ENCODE measurements at places on chromosomes 4 and X.

DNA sequence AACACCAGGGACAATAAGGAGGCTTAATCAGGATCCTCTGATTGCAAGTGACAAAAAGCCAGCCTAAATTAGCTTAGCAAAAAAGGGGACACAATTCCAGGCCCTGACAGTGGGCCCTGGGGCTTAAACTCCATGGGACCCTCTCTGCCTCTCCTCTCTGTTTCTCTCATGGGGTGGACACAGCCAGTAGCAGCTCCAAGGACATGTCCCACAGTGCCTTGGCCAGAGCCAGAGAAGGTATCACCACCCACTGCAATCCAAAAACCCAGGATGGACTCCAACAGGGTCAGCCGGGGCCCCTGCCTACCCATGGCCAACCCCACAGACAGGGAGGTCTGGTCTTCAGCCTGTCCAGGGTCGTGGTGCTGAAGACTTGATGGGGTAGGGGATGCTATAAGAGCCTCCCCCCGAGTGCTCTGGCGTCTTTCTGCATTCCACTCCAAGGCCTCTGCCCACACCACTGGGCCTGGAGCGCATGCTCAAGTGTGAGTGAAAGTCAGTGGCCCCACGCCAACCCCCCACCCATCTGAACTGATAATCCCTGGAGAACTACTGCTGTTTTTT, 19.7 kb upstream of the PPP2R2C start:
- no peak for DNase-seq

DNA sequence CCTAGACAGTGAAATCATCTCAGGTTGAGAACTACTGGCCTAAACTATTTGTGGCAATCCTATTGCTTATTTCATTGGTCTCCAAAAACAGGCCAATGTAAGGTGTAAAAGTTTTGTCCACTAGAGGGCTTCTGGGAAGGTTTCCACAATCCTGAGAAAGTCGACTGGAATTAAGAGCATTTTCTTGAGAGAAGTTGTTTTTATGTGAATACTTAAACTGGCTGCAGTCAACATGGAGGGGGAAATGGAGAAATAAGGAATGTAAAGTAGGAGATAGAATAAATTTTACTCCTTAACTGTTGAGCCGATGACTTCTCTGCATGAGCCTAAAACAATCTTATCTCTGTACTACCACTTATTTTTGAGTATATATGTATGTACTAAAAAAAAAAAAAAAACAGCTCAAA, 11.0 kb upstream of the EIF4E start:
- no peak for DNase-seq

GRCh38 chr4:184416913-184417734, 57.2 kb downstream of the IRF2 start:
- peak; percentile 46 for DNase-seq

DNA sequence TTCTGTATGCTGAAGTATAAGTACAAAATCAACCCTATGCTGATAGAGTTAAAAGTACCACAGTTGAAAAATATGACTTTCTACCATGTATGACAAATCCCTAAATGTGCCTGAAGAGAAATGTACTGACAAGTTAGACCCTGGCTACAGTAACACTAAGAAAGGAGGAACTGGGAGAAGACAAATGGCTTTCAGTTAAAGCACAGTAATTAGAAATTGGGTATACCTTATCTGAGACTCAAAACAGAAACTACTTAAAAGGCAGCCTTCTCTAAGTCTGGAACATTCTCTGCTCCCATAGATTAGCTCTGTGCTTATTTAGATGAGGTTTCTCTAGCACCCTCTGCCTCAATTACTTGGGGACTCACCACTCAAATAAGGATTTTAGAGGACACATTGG, 189.1 kb downstream of the GPC3 start:
- no peak for DNase-seq

- DNase-seq: no peak
Observed at GRCh38 chr4:144399927-144400326, 246.0 kb upstream of the HHIP start.

GRCh38 chrX:120308558-120308957, 2.7 kb downstream of the TMEM255A start:
- no peak for DNase-seq

- DNase-seq: no peak
Observed at GRCh38 chr4:11720292-11720691, 291.6 kb upstream of the HS3ST1 start.

DNA sequence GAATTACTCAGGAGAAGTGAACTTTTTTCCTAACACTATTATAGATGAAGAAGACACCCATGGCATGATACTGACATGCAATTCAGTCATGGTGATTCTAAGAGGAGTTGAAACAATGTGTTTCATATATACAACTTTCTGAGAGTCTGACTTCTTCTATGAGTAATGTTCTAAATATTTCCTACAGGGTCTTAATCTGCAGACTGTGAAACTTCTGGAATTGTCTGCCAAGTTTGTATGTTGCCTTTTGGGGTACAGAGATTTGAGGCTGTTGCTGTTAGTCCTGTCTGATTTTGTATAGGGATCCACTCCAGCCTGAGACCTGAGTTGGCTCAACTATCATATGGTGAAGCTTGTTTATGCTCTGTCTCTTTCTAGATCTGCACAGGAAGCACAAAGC, 160.6 kb upstream of the GATB start:
- no peak for DNase-seq

- no peak for DNase-seq
Observed at GRCh38 chr4:172725581-172725980, 443.0 kb upstream of the GALNT7 start.

- no peak for DNase-seq
Observed at GRCh38 chr4:2243681-2244380, 1.9 kb upstream of the HAUS3 start.

DNA sequence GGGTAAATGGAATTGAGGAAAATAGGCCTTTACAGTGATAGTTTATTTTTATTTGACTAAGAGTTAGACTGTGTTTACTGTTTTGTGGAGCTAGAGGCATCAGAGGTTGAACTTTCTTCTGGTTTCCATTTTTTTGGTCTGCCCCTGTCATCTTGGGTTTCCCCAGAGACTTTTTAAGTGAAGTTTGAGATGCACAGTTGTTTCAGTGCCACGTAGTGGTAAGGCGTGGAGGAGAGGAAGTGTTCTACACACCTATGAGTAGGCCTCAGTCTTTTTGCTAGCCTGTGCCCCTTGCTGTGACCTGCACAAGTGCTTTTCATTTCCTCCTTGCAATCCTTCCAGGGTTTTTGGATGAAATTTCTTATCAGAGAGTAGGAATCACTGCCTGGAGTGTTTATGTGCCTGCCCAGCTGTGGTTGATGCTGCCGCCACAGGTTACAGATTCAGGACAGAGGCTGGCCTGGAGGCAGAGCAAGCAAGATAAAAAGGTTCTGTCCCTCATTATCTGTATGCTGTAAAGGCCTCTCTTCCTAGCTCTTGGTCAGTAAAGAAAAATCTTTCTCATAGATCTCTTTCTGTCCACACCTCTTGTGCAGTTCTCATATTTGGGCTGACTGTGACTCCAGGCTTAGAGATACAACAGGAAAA, 12.5 kb upstream of the HSFX4 start:
- no peak for DNase-seq

GRCh38 chrX:70332600-70332999, 42.7 kb downstream of the KIF4A start:
- no peak for DNase-seq

DNA sequence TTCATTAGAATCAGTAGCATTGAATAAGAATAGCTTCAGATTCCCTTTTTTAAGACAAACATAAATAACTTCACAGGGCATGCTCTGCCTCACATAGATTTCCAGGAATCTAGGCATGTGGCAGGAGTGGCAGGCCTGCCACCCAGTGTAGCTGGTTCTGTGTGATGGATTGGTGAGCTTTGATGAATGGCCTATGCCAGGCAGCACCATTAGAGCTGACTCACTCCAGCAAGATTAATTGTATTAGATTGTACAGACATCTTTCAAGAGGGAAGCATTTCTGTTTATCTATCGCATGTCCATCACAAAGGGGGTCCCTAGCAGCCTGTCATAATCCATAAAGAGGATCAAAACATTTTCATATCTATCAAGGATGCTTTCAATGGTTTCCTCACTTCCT, 71.9 kb downstream of the NAA11 start:
- no peak for DNase-seq

DNA sequence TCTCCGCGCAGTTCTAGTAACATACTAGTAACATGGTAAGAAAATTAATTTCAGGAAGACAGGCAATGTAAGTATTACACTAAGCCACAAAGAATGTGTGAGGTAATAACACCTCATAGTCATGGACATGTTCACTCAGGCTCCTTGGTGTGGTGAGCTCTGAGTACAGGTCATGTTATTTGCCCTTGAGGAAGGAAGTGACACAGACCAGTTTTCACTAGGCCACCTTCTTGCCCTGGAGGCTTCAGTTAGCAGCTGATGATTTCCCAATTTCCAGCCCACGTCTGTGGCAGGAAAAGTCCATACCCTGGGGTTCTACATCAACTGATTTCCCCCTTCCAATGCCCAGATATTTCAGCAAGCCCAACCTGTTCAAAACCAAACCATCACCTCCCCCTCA, 6.7 kb downstream of the APOO start:
- no peak for DNase-seq

- DNase-seq: no peak
Observed at GRCh38 chr4:48380583-48381167, 39.3 kb downstream of the SLAIN2 start.

- no peak for DNase-seq
Observed at GRCh38 chr4:6368096-6368495, 98.4 kb downstream of the WFS1 start.

- DNase-seq: no peak
Observed at GRCh38 chr4:25096981-25097443, 63.2 kb downstream of the SEPSECS start.

DNA sequence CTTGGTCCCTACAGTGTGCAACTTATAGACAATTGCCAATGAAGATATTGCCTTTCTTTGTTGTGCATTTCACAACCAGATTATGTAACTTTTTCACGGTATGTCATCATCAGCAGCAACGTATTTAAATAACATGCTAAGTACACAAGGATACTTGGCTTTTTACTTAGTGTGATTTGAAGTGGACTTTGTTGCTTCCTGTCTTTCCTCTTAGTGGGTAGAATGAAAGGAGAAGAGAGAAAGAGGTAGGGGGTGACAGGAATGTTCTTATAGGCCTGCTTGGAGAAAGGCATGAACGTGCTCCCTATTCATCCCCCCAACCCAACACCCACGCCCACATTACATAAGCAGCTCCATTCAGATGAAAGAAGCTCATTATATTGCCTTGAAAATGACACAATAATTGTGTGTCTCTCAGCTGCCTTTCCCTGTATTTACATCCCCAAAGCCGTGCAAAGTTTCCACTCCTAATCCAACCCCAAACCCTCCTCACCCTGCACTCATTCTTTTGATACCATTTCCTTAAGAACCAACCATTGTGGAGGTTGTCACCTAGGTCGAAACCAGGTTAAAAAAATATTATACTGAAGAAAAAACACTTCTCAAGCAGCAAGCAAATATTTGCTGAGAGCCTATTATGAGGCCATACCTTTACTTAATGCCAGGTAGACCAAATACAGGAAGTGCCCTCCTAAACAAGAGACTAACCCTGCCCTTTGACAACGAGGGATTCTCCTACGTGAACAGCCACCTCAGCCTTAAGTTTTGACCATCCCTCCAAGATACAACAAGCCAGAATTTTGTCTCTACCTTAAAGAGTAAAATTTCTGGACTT, 25.2 kb upstream of the GK start:
- DNase-seq: no peak

DNA sequence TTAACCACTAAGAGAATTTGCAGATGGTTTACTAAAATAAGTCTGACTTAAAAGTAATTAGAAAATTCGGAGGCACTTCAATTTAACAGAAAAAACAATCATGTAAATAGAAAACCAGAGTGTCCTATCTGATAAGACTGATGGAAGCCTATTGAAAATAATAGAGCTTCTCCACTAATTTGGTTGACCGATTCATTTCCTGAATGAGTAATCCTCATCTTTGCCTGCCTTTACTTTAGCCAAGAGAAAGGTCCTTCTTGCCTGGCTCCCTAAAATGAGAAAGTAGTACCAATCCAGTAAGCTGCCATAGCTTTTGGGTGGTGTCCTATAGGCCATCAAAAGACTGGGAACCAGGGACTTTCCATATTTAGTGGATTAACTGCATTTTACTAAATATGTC, 48.4 kb downstream of the KCNIP4 start:
- DNase-seq: no peak

DNA sequence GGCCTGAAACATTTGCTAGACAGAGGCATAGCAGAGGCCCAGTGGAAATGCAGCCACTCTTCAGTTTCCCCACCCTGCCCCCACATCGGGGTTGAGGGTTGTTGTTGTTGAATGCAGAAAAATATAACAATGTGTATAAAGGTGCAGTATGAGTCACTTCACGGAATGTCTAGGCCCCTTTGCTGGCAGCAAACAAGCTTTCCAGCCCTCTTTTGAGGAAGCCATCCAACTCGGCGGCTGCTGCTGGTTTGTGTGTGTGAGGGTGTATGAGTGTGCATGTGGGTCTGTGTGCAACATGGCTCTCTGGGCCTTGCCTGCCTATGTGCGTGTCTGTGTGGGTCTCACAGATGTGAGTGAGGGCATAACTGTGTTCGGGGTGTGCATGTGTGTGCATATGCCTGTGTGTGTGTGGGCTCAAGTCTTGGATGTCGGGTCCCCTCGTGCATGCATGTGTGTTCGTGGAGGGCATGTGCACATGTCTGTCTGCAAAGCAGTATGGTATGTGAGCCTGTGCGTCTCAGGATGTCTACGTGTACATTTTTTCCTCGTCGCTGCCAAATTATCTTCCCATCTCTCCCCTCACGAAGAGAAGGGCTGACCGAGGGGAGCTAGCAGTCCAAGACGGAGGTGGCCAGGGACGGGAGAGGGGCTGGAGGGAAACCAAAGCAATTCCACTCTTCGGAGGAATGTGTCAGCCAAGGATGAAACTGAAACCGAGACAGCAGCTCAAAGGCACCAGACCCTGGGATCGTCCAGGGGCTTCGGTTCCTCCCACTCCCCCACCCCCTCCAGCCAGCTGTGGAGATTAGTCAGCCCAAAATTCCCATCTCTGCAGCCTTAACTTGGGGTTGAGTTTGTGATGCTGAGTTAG, 8.4 kb upstream of the ELF4 start:
- no peak for DNase-seq

- no peak for DNase-seq
Observed at GRCh38 chr4:173731257-173731656, 201.2 kb upstream of the HAND2 start.

- no peak for DNase-seq
Observed at GRCh38 chr4:3684546-3684945, 81.6 kb upstream of the ADRA2C start.

- DNase-seq: no peak
Observed at GRCh38 chr4:188031751-188032150, 36.2 kb downstream of the ZFP42 start.

- no peak for DNase-seq
Observed at GRCh38 chr4:98652996-98653395, 5.4 kb downstream of the TSPAN5 start.

DNA sequence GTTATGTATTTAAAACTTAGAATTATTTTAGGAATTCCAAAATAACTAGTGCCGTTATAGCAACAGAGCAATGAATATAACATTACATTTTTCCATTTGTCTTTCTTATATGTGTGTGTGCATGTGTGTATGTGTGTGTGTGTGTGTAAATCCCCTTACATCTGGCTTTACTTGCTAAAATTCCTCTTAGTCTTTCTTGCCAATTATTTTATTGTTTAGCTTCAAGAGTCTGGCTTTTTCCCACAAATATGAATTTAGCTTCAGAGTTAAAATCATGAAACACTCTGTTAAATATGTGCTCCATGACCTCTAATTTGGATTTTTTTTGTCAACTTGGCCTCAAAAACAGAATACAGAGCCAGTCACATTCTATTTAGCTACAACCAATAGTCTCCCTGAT, 18.9 kb downstream of the FGF13 start:
- DNase-seq: no peak
